CD4-positive, alpha-beta T cell treated with Interleukin-2 at 100 ng/mL for 4 hours (primary cell): ENCODE measurements at places on chromosomes 7 and 10.

- DNase-seq = no peak
Measured at GRCh38 chr10:86716466-86716865, 40.0 kb upstream of the BMPR1A start.

- no peak for DNase-seq
Measured at GRCh38 chr7:1777122-1777521, 107.0 kb downstream of the ELFN1 start.

DNA sequence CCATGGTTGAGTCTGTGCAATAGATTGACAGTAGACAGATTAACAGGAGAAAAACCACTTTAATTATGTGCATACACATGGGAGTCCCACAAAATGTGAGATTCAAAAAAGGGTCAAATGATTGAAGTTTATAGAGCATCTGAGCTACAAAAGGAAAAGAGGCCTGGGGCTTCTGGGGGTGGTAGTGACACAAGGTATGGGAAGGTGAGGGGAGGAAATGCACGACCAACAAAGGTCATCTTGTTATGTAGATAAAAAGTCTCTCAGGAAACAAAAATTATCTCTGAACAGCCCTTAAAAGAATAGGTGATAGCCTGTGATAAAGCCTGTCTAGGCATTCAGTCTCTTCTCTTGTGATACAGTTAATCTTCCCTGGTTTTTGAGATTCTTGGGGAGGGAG lies 141.7 kb downstream of the SEC23IP start:
- DNase-seq = no peak

DNA sequence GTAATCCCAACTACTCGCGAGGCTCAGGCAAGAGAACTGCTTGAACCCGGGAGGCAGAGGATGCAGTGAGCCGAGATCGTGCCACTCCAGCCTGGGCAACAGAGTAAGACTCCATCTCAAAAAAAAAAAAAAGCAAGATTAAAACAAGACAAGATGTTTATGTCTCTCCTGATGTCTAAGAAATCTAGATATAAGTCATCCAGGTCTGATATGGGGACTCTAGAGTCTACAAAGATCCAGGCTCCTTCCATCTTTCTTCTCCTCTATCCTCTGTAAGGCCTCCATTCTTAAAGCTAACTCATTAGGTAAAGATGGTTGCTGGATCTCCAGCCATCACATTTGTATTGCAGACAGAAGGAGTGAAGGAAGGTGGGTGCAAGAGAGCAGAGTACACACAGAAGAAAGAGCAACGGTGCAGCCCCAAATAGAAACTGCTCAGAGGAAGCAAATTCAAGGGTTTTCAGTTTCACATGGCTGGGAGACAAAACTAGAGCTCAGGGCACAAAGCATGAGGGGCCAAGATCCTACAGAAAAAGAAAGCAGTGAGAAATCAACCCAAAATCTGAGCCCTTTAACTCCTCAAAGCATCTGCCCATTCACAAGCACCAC lies 57.6 kb downstream of the USP6NL start:
- DNase-seq = no peak

DNA sequence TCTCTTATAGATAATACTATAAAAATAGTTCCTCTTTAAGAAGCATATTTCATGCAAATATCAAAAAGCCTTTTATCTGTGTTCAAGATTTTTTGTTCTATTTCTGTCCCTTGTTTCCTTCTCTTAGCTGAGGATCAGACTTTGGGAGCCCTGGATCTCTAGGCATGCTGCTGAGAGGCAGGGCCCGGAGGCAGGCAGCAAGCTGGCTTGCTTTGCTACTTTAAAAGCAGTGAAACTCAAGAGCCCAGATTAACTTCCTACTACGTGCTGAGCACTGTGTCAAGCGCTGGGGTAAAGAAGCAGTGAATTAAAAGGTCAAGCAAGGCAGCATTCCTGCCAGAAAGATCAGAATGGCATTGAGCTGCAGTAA lies 31.0 kb upstream of the ARID5B start:
- DNase-seq = no peak

DNA sequence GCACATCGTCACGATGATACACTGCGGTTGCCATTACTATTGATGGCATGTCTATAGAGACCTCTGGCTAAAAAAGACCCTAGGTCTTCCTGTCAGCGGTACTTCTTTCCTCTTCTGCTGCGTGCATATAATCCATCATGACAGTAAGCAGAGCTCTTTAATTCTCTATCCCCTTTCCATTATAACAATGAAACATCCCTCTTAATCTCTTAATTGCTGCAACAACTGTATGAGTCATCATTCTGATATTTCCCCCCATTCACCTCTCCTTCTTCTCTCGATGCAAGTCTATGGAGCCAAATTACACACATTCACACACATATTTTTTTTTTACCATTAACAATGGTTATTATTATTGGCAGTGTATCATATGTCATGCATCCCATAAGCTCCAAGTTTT lies 45.2 kb upstream of the AKR1E2 start:
- DNase-seq = no peak

DNA sequence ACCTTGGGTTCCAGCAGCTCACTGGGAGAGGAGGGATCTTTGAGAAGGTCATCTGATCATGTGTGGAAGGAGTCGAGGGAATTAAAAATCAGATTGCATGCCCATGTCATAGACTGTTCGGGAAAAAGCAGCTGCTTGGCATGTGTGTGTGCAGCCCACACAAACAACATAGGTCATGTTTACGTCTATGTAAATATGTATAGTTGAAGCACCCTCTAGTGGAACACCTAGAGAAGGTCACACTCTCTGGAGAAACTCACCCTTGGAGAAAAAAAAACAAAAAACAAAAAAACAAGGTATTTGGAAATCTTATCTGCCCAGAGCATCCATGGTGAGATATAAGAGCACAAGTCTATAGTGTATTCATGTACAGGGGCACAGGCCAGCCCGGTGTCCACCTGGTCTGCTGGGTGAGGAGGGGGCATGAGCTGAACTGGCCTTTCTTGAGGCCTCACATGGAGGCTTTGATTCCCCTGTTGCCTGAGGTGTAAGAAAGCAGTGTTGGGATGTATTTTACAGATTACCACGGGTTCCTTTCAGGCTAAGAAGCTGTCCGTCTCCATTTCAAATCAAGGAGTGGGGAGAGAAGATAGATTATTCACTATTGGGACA lies 98.0 kb downstream of the NPY start:
- DNase-seq = no peak

DNA sequence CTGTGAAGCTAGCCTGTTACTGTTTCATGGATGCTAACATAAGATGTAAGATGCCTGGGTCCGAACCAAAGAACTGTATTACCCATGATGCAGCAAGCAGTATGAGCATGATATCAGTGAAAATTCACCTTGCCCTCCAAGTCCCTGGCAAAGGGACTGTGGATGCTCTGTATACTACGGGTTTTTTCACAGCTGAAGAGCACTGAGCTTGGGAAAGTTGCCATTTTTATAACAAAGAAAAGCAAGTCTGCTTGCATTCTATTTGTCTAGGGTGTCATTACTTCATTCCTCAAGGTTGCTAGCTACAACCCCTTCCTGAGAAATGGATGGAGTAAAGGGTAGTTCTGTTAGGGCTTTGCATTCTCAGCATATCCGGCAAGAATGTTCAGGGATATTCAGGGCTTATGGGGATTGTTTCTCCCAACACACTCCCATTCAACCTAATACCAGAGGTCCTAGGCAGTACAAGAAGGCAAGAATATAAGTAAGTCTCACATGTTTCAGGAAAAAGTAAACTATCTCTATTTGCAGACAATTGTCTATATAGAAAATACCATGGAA lies 5.1 kb upstream of the GPR22 start:
- DNase-seq = no peak

DNA sequence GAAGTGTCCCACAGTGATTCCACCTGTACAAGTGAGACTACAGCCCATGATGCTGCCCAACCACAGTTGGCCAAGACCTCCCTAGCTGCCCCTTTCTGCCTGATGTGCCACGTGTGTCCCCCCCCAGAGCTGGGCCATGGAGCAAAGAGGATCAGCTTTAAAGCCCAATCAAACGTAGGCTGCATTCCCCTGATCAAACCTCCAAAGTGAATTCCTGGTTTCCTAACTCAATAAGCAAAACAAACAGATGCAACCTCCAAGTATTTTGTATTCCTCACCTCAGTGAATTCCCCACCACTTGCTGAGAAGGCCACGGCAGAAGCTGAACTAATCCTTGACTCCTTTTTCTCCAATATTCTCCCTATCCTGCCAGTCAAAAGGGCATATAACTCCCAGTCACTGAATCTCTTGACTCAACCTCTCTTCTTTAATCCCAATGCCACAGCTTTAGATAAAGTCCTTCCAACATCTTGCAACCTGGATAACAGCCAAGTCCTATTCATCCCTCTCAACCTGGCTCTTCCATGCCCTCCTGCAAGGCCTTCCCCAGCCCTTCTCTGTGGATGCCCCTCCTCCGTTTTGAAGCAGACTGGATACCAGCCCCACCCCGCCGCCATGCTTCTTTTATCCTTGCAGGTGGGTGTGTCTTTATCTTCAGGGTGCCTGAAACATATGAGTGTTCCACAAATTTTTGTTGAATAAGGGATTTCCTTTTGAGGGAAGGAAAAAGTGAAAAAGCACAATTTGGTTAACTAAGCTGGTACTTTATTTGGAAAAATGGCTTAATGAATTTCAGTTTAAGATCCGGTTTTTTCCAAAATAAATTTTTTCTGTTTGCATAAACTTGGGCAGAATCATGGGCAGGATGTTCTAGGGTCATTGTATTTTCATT lies 285.2 kb upstream of the MKLN1 start:
- no peak for DNase-seq

GRCh38 chr10:585502-585901 lies 104.0 kb downstream of the DIP2C start:
- DNase-seq = no peak

DNA sequence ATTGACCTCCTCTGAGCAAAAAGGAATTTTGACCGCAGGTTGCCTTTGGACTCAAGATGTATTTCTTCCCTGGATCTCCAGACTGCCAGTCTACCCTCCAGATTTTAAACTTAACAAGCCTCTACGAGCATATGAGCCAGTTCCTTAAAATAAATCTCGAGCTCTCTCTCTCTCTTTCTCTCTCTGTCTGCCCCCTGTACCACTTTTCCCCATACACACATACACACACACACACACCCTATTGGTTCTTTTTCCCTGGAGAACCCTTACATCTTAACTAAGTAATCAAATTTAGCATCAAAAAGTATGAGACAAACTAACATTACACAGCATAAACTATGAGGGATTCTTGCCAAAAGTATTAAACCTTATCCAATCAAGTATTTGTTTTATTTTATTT lies 11.4 kb downstream of the BCAP29 start:
- DNase-seq = no peak

DNA sequence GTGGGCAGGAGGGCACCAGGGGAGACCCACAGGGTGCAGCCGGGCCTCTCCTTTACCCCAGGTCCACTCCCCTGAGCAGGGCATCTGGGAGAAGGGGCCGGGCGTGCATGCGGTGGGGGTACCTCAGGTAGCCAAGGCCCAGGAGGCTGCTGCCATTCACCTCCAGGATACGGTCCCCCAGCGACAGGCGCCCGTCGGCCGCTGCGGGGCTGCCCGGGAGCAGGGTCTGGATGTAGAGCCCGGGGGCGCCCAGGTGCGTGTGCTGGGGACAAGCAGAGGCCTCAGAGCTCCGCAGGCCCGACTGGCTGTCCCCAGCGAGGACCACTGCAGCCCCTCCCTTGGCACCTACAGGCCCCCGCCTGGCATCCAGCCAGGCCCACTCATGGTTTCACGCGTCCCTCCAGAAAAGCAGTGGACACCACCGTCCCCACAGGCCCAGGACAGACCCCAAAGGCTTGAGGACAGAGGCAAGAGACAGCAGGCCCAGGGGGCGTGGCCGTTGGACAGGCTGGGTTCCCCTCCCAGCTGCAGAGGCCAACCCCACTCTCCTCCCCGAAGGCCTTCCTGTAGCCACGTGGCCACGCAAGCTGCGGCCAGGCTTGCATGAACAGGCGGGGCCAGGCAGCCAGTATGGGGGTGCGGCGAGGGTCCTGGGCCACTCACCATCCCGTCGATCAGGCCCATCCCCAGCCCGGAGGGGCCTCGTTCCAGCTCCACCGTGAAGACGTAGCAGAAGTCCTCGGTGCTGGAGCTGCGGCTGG lies 24.3 kb downstream of the AP5Z1 start:
- no peak for DNase-seq

DNA sequence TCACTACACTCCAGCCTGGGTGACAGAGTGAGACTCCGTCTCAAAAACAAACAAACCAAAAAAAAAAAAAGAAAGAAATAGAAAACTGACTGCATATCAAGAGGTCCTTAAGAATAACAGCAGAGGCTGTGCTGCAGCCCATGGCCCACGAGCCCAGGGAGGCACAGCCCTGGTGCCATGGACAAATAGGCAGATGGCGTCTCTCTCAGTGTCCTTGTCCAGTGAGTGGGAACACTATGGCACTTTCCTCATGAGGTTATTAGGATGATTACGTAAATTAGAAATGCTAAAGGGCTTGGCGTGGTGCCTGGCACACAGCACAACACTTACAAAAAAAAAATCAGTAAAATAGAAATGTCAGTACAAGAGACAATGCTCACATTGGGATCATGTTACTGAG lies 33.4 kb upstream of the PFKP start:
- DNase-seq = no peak

DNA sequence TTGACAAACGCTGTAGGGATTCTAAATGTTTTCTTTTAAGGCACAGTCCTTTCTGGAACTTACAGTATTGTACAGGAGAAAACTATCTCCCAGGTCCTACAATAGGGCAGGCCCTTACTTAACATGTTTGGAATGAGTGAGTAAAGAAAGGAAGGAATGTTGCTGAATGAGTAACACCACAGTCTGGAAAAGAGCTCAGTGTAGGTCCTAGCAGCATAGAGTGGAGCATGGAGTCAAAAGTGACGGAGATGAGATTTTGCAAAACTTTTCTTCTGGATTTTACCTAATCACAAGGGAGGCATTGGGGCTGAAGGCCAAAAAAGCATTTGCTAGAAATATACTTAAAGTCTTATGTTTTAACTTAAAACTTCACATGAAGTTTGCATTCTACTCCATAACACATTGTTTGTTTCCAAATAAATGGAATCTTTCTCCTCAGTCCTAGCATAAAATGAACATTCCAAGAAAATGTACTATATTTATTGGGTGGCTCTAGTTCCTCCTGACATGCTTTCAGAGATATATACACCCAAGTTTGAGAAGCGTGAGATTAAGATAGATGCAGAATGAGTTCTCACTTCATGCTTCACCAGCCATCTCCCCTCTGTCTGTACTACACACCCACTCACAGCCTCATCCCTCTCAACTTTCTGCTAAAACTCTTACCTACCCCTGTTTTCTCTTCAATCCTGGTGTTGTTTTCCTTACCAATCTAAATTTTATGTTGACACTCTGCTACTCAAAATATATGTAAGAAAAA lies 20.2 kb upstream of the ADD3 start:
- no peak for DNase-seq

DNA sequence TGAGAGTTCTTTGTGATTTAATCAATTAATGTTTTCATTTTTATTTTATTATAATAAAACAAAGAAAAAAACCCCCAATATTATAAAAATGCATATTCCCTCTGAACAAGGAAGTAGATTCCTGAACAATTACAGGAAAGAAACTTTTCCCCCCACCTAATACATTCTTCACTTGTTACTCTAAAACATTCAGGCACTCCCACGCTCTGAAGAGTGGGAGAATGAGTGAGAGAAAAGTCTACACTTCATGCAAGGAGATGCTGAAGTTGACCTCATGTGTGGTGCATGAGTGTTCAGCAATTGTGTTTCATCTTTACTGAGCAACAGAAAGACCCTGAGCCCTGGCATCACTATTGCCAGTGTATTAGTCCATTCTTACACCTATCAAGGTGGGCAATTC lies 244.2 kb upstream of the IGFBP3 start:
- DNase-seq = no peak
